Stimulated activated CD8-positive, alpha-beta memory T cell treated with anti-CD3 and anti-CD28 coated beads, Interleukin-15, amount 100 ng/mL, for 48 hours (primary cell): ENCODE measurements at places on chromosomes 6 and 20.

DNA sequence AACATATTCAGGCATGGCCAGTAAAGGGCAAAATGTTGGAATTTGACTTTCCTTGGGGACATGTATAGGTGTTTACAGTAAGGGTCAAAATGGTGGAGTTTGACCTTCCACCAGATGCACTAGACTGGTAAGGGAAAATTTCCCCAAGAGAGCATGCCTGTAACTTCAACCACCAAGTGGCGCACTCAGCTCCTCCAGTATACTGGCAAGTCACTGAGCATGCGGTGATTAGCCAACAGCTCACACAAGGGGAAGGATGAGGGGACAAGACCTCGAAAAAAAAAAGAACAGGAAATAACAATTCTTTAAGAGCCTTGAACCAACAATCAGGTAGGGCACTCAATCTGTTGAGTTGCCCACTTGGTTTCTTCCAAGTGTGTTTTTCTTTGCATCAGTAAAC is 140.9 kb downstream of the EYS start:
- DNase-seq, result no peak

- DNase-seq, result no peak
These were observed 117.4 kb downstream of the BTBD9 start for GRCh38 chr6:38522322-38522721.

DNA sequence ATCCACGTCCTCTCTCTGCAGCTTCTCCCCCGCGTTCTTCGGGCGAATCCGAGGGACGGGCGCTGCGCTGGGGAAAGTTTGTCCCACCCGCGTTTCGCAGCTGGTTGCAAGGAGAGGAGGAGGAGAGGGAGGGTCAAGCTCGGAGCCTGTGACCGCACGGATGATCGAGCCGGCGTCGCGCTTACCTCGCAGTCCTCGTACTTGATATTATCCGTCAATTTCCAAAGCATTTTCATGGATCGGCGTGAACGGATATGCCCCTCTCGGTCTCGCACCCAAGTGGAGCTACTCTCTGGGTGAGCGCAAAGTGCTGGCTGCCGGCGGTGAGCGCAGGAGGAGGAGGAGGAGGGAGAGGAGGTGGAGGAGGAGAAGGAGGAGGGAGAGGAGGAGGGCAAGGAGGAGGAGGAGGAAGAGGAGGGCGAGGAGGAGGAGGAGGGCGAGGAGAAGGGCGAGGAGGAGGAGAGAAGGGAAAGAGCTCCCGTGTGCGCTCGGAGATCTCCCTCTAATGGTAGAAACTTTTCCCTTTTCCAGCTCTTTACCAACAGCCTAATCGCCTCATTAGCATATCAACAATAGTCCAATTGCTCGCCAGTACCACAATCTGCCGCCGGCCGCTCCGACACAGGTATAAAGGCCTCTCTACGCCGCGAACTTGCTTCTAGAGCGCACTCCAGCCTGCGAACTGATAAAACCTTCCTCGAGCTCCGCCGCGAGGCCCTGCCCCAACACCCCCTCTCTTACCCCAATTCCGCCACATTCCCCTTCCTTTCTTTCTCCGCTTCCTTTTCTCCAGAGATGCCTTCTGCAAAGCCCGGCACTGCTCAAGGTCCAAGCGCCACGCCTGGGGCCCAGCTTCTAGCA is at the start of gene TFAP2A:
TFAP2A (minus strand) TSS at position 319 of the 861 bp plus-strand sequence; CDS start at position 236, 83 bp downstream.
- no peak for DNase-seq

GRCh38 chr6:40583709-40584108 is 3.5 kb downstream of the LRFN2 start:
- no peak for DNase-seq

DNA sequence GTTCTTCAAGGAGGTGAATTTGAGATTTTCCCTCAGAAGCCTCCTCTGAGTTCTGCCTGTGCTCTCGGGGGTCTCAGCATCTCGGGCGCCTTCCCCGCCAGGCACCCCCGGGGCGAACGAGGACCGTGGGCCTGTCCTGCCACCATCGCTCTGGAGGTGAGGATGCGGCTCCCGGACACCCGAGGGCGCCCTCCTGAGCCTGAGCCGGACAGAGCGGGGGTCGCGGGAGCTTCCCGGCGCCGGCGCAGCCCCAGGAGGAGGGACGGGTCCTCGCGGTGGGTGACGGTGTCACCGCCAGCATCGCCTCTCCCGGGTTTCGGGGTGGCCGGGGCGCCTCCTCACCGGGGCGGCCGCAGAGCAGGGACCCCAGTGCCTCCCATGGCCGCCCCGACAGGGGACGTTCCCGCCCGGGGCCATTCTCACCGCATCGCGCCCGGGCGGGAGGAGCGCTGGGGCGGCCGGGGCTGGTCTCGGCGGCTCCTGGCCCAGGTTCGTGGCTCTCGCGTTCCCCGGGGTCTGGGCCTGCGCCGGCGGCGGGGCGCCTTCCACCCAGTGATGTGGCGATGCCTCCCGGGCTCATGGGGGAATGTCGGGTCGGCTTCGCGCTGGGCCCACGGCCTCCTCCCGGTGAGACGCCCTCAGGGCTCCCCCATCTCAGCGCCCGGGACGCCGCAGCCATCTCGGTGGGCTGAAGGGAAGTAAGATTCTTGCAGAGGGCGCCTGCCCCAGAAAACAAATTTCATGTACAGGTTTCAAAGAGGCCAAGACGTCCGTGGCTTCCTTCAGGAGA is 210.5 kb downstream of the ERMARD start:
- no peak for DNase-seq

DNA sequence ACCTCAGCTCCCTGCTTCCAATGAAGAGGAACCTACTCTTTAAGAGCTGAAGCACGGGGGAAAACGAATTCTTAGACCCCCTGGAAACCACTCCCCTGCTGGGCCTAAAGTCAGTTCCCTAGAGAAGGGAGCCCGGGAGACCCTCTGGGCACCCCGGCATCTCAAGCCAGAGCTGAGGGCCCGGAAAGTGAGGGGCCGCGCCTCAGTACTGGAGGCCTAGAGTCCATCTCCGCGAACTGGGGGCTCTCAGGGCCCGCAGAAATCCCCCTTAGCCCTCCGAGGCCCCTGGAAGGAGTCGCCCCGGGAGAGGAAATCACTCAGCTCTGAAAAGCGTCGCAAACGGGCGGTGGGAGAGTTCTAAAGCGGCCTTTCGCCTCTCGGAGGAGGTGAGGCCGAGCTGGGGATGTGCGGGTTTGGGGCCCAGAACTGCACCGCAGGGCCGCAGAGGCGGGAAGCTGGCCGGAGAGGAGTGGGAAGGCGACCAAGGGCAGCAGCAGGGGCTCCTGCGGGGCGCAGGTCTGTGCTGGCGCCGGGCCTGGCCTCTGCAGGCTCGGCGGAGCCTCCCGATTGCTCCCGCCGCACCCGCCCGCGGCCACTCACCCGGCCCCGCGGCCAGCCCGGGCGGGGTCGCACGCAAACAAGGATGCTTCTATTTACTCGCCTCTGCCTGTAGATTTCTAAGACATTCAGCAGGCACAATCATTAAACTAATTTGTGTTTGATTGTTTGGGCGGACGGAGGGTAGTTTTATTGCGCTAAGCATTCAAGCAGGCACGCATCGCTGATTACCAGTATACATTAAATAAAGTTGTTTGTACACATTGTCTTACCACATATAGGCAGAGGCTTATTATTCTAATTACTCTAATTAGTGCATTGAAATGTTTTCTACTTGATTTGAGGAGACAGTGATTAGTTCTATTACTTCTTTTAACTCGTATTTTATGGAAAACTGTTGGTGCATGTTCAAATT is 9.2 kb downstream of the POU3F2 start:
- no peak for DNase-seq

DNA sequence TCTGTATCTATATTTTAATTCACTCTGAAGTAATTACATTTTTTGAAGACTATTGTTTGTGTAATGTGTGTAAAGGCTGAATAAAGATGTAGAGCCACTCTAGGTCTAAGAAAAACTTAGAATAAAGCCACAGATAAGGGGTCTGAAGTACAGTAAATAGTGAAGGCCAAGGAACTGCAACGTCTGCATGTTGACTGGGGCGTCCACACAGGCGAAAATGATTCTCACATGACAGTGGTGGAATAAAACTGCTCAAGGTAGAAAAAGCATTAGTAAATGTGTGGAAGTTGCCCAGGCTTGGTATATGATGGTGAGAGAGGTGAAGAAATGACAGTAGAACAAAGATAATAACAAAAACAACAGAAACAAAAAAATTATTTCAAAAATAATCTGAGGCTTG is 196.2 kb downstream of the KHDRBS2 start:
- no peak for DNase-seq

- no peak for DNase-seq
These were observed 60.9 kb downstream of the PYGB start for GRCh38 chr20:25308671-25309394.

DNA sequence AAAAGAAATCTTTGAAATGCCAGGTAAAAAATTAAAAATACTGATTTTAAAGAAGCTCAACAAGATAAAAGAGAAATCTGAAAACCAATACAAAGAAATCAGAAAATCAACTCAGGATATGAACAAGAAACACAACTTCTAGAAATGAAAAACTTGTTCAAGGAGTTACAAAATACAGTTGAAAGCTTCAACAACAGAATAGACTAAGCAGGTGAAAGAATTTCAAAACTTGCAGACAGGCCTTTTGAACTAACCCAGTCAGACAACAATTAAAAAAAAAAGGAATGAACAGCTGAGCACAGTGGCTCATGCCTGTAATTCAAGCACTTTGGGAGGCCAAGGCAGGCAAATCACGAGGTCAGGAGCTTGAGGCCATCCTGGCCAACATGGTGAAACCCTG is 57.8 kb downstream of the PDSS2 start:
- no peak for DNase-seq

GRCh38 chr6:3249821-3250220 is 8.9 kb upstream of the PSMG4 start:
- no peak for DNase-seq
